AG10803 (cell line): ENCODE measurements at places on chromosomes 1 and 21.

DNA sequence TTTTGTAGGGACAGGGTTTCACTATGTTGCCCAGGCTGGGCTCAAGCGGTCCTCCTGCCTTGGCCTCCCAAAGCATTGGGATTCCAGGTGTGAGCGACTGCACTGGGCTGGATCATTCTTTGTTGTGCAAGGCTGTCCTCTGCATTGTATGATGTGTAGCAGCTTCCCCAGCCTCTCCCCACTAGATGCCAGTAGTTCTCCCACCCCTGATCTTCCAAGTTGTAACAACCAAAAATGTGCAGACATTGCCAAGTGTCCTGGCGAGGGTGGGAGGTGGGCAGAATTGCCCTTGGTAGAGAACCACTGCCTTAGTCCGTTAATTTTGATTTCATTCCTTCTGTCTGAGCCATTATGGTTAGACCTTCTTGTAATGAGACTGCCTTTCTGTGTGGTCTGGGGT lies 7.2 kb downstream of the GALNT2 start:
- no peak for DNase-seq

DNA sequence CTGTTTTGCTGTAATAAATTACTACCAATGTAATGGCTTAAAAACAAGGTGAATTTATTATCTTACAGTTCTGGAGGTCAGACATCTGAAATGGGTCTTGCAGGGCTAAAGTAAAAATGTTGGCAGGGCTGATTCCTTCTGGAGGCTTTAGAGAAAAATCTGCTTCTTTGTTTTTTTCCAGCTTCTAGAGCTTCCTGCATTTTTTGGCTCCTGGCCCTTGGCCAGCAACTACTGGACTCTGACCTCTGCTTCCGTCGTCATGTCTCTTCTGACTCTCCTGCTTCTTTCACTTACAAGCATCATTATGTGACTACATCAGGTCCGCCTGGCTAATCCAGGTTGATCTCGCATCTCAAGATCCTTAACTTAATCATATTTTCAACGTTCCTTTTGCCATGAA lies 350.9 kb downstream of the S1PR1 start:
- no peak for DNase-seq

DNA sequence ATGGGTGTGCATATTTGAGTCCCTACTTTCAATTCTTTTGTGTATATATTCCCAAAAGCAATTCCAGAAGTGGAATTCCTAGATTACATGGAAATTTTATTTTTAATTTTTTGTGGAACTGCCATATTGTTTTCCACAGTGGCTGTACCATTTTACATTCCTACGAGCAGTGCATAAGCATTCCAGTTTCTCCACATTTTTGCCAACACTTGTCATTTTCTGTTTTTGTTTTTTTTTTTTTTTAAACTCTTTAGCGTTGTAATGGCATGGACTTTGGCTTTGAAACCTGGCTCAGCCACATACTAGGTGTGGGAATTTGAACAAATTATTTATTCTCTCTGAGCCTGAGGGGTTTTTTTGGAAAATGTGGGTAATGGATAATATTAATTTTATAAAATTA lies 214.5 kb upstream of the UBE2U start:
- no peak for DNase-seq

DNA sequence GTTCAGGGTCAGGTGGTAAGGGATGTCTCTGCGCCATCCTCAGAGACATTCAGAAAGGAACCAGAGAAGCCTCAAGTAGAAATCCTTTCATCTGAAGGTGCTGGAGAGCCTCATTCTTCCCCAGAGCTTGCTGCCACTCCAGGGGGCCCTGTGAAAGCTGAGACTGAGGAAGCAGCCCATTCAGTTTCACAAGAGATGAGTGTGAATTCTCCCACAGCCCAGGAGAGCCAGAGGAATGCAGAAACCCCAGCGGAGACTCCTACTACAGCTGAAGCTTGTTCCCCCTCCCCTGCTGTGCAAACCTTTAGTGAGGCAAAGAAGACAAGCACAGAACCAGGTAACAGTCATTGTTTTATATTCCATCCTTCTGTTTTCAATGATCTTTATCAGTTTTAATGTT lies 38.7 kb downstream of the ZBTB40 start:
- no peak for DNase-seq

DNA sequence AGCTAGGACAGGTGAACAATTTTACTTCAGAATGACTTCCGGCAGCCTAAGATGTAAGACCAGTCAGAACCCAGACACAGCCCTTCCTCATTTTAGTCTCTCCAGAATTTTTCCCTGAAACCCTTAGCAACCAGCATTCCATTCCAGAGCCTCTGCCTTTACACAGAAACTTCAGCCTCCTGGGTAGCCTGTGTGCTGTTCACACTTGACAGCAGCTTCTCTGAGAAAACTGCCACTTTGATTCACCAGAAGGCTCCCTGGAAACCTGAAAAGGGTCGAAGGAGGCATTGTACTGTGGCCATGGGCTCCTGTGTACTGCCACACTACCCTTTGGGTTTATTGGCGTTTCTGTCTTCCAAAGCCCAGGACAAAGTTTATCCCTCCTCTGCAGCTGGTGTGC lies 17.4 kb downstream of the HYI start:
- no peak for DNase-seq

DNA sequence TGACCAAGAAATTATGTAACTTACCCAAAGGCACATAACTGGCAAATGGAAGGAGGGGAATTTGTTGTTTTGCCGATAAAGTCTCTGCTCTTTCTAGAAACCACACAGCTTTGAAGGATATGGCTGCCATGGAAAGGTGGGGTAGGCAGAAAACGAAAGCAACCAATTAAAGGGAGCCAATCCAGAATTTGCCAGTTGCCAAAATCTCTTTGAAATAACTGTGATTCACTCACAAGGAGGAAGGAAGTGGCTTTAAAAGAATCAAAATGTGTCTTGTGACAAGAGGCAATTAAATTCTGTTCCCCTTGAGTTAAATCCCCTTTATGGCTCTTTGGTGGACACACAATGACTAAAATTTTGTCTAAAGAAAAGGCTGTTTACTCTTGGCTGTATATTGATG lies 61.2 kb upstream of the CCDC190 start:
- DNase-seq, result peak; percentile 23

GRCh38 chr1:93692451-93692861 lies 10.8 kb upstream of the BCAR3 start:
- DNase-seq, result no peak

- no peak for DNase-seq
Observed at GRCh38 chr21:39036581-39036980, 146.7 kb downstream of the PSMG1 start.

- no peak for DNase-seq
Observed at GRCh38 chr1:26360807-26361604, 7.1 kb upstream of the CRYBG2 start.

GRCh38 chr1:203480084-203480483 lies 4.5 kb downstream of the PRELP start:
- DNase-seq, result peak; percentile 87

DNA sequence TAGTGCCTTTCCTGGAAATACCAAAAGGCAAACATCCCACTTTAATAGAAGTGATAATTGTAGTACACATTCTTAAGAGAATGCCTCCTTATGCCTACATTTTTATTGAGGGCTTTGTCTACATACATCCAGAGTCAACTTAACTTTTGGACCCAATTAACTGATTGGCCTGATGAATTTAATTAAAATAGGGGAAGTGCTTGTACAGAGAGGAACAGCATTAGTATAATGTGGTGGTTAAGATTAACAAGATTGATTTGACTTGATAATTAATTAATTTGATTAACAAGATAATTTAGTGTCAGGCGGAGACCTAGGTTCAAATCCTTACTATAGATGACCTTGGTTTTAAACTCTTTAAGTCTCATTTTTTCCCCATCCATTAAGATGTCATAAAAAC lies 111.4 kb downstream of the NFIA start:
- DNase-seq, result no peak

DNA sequence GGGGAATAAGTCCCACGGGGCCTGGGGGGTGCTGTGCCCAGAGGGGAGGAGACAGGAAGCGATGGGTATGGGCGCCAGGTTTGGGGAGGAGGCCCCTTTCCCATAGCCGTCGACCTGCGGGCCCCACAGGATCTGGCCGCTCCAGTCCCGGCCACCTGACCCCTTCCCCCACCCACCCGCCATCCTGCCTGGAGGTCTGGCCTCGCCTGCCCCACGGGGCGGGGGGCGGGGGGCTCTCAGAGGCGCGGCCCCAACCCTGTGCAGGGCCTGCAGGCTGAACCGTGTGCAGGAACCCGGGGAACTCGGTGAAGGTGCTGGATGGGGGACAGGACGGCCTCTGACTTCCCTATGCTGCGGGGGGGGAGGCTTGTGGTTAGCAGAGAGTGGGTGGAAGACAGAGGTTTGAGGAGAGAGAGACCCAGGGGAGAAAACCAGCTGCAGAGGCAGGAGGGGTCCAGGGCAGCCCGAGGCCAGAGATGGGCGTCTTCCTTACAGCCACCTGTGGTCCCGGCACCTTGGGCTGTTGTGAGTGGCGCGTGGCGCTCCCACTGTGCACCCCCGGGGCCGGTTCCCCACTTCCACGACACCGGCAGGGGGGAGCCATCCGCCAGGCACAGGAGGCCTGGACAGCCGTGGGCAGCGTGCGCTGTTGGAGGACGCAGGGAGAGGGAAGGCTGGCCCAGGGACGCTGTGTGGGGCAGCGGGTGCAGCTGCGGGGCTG lies 2.5 kb upstream of the TNFRSF18 start:
- no peak for DNase-seq

- DNase-seq, result no peak
Observed at GRCh38 chr1:99084562-99084961, 79.9 kb upstream of the PLPPR5 start.

DNA sequence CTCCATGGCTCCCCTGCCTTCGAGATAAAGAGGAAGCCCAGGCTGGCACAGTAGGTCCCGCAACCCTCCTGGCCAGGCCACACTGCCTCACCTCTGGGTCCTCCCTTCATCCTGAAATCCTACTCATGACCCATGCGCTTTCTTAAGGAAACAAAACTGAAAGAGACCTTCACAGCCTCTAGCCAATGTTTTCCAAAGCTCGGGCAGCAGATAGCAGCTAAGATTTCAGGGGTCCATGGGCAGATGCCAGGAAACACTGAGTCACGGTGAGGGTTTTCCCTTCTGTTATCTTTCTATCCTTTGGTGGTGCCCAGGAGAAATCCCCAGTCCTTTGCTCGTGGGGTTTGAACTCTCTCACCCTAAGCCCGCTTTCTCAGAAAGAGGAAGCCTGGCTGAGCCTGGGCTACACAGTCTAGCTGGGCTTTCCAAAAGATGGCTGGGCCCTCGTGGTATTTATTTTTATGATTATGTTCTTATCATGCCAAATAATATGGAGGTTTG lies 26.6 kb downstream of the TTC39A start:
- DNase-seq, result no peak
